ENCODE measurements at places on chromosomes 2 and 18.
A peak's percentile ranks its signal among the peaks of the same experiment; 100 is the strongest.

DNA sequence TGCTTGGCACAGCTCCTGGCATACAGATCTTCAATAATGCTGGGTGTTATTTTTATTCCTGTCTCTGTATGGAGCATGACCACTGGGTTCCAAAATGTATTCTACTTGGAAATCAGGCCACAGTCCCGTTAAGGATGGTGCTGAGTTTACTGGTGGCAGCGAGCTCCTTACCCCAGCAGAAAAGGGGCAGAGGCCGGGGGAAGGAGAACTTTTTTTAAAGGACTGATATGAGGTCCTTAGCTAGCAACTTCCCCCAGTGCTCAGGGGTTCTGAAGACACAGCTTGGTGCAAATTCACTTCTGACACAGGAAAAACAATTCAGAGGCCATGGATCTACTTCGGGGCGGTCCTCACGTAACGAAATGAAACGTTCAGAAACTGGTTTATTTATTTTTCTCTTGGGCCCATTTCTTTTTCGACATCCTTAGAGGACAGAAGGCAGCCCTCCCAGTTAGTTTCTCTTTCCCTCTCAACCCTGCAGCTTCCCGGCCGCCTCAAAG, 872 bp downstream of the RDH14 start:
- DNase-seq: peak; percentile 8

- no peak for DNase-seq
These were observed 1494.6 kb upstream of the DDX18 start for GRCh38 chr2:116319935-116320334.

DNA sequence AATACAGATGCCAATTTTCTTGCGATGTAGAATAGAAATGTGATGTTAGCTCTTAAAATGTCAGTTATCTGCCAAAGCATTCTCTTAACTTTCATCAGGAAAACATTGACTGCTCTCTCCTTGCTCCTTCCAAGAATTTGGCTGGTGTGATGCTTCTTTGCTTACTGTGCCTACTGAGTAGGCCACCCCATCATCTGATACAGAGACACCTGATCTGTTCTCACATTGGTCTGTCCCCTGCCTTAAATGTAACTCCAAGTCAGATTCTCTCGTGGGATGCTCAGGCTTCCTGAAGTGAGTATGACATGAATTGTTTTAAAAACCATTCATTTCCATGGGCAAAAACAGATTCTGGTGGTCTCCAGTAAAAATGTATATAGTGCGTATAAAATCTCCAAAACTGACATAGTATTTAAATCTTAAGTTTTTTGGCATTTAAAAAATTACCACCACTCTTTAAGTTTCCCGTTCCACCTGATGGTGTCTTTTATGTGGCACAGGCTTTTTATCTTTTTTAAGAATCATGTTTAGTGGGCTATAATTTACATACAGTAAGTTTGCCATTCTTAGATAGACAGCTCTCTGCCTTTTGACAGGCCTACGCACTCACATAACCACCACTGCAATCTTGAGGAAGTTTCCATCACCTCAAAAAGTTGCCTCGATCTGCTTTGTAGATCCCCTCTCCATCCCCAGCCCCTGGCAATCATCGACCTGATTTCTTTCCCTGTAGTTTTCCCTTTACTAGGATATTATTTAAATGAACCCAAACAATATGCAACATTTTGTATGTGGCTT, 36.6 kb downstream of the UBE2F start:
- no peak for DNase-seq

DNA sequence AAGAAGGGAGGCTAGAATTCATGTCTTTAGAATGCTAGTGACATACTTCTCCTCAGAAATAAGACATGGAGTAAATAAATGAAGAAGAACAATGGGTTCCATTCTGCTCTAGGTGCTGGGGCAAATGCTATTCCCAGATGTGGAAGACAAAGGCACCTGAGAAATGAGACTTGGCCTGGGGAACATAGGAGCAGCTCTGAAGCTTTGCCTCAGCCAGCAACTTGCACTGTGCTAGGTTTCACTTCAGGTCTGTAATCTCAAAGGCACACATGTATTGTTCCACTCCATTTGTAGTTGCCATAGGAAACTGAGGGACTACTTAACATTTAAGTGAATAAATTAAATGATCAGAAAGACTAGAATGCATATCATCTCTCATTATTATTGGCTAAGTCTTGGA, 538.9 kb upstream of the REG3G start:
- no peak for DNase-seq

DNA sequence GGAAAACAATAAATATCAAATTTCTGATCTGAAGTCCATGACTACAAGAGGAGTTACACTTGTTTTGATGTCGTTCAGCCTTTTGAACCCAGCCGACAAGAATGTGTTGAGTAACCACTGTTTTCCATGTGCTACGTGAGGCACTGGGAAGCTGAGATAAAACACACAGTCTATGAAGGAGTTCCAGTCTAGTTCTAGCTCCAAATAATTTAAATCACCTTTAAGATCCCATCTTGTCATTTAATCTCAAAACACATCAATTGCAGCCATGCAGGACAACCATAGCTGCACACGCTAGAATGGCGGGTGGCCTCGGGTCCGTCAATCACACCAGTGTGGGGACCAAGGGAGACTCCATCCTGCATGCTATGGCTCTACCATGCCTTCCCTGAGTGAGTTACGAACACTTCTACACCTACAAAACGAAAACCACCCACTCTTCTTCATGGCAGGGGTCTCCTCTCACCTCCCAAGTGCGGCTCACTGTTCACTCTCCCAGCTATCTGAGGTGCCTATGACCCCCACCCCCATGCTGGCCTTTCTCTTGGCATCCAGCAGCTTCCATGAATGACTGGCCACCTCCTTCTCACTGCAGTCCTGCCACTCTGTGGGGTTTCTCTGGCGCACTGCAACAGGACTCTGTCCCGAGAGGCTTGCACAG, 3.8 kb downstream of the FHL2 start:
- no peak for DNase-seq

DNA sequence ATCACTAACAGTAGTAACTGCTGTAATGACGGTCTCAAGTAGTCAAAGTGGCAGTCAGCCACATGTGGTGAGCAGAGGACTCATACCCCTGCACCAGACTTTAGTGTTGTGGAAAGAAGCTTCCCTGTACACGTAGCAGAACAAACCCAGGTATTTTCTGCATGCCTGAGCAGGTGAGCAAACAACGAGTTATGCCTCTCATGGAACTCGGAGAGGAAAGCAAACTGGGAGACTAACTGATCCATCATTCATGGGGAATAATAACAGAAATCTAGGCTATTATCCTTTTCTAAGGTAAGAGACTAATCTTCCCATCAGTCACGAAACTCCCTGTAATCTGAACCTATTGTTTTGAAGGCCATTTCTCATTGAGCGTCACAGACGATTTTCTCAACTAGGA, 1495.2 kb upstream of the NXPH2 start:
- peak; percentile 10 for DNase-seq

DNA sequence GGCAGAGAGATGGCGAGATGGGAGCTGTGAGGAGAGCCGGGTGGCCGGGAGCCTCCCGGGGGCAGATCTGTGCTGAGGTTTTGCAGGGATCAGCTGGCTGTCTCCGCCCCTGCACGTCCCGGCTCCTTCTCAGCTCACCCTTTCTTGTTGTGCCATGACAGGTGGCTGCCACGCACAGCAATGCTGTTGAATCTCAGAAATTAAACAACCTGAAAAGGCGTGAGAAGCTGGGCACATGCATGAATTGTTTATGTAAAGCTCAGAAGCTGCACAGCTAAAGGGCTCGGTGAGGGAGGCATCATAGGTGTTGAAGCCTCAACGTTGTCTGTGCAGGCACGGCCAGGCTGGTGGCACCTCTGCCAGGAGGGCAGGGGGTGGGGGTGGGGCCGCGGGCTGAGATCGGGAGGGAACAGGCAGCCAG, 858 bp upstream of the RTP5 start:
- no peak for DNase-seq

GRCh38 chr2:24474053-24474452, 17.0 kb upstream of the NCOA1 start:
- DNase-seq: no peak

DNA sequence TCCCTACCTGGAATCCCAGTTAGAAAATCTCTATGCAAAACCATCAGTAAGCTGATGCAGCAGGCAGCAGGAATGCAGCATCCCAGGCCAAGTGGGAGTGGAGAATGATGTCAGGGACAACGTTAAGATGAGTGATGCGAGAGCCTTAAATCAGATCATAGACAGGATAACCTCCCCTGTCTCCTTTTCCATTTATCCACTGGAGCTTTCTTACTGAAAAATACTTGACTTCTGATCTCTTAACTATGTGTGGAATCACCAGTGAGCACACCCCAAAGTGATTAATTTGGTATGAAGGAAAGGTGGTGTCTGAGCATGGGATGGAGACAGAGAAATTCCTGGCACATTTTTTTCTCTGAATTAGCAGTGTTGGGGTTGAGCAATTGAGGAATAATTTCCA, 98.0 kb downstream of the RND3 start:
- DNase-seq: no peak

GRCh38 chr2:74560591-74560990, 6.1 kb downstream of the DOK1 start:
- DNase-seq: no peak

- no peak for DNase-seq
These were observed 1640.1 kb upstream of the CELF4 start for GRCh38 chr18:39205565-39206195.

- DNase-seq: no peak
These were observed 9.7 kb downstream of the RAB11FIP5 start for GRCh38 chr2:73103018-73103542.

DNA sequence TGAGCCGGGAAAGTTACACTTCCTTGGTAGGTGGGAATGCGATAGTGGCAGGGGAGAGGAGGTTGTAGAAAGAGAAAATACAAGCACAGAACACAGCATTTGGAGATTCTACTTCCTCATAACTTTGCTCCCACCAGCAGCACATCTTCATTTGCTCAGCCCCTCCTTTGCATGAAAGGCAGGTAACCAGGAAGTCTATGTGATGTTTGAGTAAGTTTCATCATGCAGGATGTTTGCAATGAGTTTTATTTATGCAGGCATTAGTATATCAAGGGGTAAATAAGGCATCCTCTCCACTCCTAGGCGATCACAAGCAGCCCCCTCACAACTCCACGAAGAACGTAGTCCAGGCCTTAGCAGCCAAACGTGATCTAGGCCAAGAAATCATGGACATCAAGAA, 5.0 kb downstream of the RNF152 start:
- no peak for DNase-seq

DNA sequence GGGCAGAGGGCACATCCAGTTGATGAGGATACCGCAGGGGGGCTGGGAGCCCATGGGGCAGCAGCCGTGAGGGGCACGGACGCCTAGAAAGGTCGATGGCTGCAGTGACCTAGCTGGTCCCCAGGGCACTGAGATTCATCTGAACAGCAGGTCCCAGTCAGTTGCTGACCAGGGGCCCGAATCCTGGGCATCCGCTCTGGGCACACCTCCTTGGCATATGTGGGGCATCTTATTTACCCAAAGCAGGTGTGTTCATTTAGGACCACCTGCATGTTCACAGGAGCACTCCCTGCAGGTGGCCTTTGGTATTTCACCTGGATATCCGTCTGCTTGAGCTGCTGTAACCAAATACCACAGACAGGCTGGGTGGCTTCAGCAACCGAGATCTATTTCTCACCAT, 72.0 kb upstream of the ODC1 start:
- DNase-seq: no peak

- DNase-seq: peak; percentile 25
These were observed 80.5 kb upstream of the FRZB start for GRCh38 chr2:182946958-182947369.

DNA sequence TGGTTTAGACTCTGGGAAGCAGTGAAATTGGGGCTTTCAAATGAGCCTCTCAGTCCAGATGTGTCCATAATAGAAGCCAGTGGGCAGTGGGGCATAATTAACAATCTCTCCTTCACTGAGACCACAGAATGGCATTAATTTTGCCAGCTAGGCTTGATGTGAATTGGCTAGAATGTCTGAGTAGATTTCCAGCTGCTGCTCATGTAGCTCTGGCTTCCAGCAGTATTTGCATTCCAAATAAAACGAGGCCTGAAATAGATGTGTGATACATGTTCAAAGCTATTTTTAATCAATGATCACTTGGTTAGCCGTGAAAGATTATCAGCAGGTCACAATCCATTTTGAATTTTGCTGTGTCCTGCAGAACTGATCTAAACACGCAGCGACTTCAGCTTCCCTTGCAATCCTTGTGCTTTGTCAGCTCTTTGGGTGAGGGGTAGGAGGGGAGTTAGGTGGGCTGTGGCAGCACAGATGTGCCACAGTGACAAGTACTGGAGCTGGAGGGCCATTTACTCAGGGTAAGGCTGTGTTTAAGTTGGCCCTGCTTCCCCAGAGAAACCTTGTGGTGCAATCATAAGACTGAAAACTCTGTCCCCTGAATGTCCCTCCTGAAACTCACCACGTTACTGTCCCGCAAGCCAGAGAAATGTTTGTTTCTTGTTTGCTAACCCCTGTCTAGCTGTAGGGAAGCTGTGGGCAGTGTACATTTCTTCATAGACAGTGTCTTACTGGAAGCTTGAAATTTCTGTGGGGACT, 56.9 kb upstream of the TMEM178A start:
- DNase-seq: no peak

GRCh38 chr2:170530284-170530745, 184.8 kb upstream of the SP5 start:
- DNase-seq: peak; percentile 69

GRCh38 chr2:127576433-127577207, 41.1 kb downstream of the MYO7B start:
- no peak for DNase-seq

DNA sequence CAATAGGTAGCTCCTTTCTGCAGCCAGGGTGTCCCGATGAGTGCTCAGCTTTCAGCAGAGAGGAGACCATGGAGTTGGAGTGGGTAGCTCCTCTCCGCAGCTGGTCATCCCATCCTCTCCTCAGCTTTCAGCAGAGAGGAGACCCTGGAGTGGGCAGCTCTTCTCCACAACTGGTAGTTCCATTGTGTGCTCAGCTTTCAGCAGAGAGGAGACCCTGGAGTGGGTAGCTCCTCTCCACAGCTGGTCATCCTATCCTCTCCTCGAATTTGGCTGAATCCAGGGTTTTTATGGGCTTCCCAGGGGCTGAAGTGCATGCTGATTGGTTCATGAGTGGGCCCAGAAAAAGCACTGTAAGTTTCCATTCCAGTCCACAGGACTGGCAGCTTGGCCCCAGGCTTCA, 75.2 kb downstream of the NCOA1 start:
- DNase-seq: no peak

DNA sequence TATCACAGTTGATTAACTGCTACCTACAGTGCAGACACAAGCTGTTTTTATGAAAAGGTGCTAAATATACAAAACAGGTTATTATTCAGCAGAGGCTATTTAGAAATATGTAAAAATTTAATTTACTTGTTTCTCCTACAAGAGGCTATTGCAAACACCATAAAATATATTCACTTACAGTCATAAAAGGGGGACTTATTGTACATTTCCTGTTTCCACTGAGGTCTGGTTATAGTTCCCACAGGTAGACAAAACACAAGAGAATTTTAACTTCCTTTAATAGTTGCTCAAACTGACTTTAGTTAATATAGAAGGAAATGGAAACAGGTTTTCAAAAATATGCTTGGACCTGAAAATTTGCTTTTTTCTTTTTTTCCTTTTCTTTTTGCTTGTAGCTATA, 40.0 kb upstream of the FRZB start:
- DNase-seq: no peak
